ENCODE measurements at places on chromosomes 13 and 19.

DNA sequence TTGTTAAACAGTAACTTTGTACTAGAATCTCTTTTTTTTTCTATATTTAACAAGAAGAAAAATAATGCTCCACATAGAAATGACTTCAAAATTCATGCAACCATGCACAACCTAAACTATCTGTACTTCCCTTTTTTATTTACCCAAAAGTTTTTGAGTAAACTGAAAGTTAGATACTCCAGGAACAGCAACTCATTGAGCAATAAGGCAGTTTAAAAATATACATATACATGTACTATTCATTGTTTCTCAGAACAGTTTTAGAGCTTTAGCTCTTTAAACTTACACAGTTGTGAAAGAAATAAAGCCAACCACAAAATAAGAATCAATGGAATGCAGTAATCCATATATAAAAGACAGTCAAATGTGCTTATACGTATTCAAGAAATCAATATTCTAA is 39.2 kb downstream of the MTMR6 start:
- DNase-seq: no peak

GRCh38 chr13:80476953-80477352 is 136.0 kb upstream of the SPRY2 start:
- no peak for DNase-seq

DNA sequence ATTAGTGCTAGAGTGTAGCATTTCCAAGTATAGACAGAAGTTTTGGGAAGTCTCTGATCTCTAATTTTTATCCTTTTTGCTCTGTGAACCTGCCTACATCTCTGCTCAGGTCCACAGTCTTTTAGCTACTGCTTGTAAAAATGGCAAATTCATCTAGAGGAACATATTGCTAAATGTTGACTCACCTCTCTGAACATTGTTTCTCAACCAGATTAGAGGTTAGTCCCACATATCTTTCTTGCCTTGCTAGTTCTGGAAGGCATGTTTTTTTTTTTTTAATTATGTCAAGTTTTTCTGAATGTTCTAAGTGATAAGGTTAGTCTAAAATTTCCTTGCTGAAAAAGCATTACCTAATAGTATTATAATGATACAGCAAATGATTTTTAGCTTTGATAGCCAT is 2889.6 kb upstream of the PCDH20 start:
- DNase-seq: no peak

GRCh38 chr13:70188567-70188966 is 80.3 kb upstream of the KLHL1 start:
- DNase-seq: no peak

- no peak for DNase-seq
These were observed 124.5 kb downstream of the KDM4B start for GRCh38 chr19:5093297-5093928.

GRCh38 chr19:29418201-29418600 is 107.6 kb upstream of the VSTM2B start:
- no peak for DNase-seq

- DNase-seq: no peak
These were observed 12.4 kb downstream of the TMEM272 start for GRCh38 chr13:51832471-51833152.

- no peak for DNase-seq
These were observed 220.4 kb upstream of the SOX1 start for GRCh38 chr13:111846391-111847159.

GRCh38 chr13:73991884-73992283 is 142.3 kb downstream of the KLF12 start:
- DNase-seq: no peak

DNA sequence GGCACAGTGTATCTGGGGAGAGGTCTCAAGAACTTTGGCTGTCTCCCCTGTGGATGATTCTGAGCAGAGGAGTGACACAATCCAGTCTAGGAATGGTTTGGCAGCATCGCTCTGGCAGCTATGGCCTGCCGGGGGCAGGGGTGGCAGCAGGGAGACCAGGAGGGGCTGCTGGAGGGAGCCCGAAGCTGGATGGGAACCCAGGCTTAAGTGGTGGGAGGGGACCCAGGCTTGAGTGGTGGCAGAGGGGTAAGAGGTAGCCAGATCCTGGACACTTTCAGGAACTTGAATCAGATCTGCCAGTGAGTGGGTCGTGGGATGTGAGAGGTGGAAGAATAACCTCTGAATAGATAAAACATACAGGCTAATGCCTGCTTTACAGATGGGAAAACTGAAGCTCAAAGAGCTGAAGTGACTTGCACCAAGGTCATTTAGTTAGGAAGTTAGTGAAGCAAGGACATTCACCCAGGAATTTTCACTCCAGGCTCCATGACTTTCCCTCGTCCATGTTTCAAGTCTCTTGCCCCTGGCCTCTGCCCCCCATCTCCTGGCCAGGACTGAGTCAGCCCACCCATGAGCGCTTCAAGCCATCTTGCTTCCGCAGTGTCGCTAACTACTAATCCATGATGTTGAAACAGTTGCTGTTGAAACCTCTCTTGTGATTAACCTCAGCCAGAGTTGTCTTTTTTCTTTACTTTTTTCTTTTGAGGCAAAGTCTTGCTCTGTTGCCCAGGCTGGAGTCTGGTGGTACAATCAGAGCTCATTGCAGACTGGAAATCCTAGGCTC is 29.9 kb upstream of the C1QTNF9 start:
- no peak for DNase-seq
